ENCODE measurements at places on chromosomes 3 and 15.

GRCh38 chr15:99537344-99537743 is 28.4 kb upstream of the MEF2A start:
- DNase-seq, result no peak

DNA sequence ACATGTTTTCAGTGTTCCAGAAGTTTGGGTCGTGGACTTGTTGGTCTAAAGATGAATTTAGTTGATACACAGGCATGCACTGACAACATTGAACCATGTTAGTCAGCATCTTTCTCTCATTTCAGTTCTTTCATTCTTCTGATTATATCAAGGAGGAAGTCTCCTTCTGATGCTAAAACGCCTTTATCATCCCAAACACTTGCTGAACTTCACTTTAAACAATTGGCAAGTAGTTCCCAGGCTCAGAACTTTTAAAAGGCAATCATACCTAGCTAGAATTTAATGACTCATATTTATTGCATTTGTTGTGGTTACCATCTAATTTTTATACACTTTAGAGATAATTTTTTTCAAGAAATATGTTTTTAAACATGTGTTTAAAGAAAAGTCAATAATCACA is 15.9 kb downstream of the LMCD1 start:
- DNase-seq, result peak; percentile 39

GRCh38 chr3:126284258-126284904 is 72.8 kb downstream of the KLF15 start:
- DNase-seq, result no peak

DNA sequence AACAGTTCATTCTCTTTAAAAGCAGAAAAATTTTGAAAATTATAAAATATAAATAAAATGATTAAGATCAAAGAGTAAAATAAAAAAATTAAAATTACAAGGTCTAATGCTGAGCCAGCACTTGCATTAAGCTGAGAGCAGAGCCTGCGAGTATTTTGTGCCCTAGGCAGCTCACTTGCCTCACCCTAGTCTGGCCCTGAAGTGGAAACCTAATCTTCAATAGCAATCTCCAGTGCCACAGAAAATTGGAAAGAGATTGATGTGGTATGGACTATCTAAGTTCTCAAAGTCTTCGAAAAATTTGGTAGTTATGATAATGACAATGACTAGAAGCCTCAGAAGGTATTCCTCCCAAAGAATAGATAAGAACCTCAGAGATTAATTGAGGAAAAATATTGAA is 459.4 kb upstream of the CBLB start:
- no peak for DNase-seq

DNA sequence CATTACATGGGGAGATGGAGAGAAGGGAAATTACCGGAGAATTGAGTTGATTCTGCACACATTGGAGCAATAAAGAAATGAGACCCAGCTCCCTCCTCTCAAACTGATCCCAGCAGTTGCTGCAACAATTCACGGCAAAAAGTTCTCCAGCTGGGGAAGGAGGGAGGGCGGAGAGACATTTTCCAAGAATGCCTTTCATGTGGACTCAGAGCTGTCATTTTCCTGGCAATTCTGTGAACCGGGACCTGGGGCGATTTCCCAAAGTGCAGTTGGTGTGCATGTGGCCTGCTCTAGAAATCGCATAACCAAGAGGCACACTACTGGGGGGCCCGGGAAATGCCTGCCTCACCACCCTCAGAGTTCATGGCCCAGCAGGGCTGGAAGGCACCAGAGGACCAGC is 48.7 kb upstream of the IREB2 start:
- DNase-seq, result no peak

DNA sequence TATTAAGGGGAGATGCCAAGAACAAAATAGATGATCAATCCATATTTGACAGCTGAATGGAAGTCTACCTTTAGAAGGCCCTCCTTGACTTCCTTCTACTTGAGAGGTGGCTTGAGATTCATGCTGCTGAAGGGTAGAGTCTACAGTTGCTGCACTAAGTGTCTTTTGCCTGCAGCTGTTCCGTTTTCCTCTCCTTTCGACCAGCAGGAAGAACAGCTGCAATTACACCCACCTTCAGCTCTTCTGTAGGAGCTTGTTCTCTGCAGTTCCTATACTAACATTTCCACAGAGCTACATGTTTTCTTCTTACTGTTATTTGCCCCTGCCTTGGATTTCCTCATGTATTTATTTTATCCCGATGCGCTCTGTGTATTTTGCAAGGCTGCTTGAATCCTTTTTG is 79.1 kb downstream of the ARRDC4 start:
- DNase-seq, result no peak

GRCh38 chr3:138797508-138798038 is 37.2 kb downstream of the PIK3CB start:
- no peak for DNase-seq

- no peak for DNase-seq
Observed at GRCh38 chr3:109819734-109820133, 482.4 kb upstream of the DPPA4 start.

DNA sequence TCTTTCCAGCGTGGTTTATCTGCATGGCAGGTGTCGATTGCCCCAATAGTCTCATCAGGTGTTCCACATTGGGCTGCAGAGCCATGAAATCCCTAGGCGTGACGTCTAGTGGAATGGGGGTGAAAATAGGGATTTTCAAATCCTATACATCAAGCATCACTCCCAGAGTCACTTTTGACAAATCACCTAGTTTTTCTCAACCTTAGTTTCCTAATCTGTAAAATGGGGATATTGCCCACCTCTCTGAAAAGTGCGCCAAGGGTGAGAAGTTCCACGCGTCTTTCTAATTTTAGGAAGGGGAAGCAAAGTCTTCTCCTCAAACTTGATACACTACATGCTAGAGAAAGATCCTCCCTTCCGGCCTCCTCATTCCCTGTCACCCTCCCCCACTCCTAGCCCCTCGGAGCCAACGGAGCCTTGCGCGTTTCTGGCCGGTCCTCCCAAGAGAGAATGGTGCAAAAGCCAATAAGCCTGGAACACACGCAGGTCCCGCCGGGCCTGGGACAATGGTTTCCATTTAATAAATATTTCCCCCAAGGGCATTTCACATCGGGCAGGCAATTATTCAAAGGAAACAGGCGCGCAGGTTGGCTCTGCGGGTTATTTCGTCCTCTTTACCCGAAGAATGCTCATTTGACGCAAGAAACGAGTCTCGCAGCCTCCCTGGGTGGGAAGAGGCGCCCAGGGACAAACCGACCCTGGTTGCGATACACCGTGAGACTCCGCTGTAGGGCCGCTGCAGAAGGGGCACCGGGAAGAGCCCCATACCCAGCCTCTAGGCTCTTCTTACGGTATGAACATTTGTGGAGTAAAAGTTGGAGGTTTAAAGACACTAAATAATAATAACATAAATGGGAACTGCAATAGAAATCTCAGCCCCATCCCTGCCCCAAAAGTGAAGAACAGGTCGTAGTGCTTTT is 1.2 kb upstream of the SOX14 start:
- DNase-seq, result no peak

GRCh38 chr15:61759639-61760038 is 300.6 kb downstream of the VPS13C start:
- DNase-seq, result no peak

DNA sequence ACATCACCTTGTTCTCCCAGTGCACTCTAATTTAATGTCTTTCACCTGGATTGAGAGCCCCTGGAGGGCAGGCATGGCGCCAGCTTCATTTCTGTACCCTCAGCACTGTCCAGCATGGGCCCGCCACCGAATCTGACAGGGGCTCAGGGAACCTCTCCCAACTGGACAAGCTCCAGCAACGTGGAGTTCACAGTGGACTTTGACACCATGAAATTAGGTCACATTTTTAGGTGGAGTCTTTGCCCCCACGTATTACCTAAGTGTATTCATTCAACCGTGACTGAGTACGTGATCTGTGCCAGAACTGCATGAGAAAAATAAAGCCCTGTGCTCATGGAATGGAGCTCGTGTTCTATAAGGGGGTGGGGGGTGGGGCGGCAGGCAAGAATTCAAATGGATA is 94.1 kb upstream of the ATP2B2 start:
- no peak for DNase-seq

- DNase-seq, result no peak
Observed at GRCh38 chr3:140914384-140914945, 27.2 kb upstream of the SLC25A36 start.

DNA sequence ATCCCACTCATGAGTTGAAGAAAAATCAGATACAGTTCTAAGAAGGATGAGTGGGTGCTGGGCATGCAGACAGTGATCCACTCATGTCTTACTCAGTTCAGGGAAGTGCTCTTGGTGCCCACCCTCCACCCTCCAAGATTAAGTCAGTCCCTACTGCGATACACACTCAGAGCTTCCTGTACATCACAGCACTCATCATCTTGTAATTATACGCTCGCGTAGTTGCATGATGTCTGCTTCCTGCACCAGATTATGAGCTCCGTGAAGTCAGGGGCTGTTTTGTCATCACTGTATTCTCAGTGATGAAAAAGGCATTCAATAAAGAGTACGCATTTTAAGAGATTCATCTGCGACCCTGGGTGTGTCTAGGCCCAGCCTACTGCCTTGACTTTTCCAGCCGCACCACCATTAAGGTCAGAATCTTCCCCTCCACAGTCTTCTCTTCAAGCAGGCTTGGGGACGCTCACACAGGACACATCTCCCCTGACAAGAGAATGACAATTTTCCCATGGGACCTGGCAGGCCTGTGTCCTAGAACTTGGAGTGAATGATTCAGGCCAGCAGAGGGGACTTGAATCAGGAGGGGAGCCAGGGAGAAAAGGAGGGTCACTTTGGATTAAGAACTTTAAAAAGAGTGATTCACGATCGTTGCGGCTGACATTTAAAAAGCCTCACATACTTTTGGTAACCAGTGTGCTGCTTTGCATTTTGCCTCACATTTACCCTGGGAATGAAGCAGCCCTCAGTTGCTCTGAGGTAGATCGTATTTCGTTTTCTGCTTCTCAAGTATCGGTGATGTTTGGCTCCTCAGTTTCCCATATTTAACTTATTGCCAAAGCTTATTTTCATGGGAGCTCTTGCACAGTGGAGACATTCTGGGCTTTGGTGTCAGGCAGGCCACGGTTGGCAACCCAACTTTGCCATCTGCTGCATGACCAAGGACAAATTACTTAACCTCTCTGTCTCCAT is 7.9 kb upstream of the PDE8A start:
- no peak for DNase-seq

- DNase-seq, result no peak
Observed at GRCh38 chr3:116808725-116809124, 99.1 kb downstream of the TUSC7 start.

DNA sequence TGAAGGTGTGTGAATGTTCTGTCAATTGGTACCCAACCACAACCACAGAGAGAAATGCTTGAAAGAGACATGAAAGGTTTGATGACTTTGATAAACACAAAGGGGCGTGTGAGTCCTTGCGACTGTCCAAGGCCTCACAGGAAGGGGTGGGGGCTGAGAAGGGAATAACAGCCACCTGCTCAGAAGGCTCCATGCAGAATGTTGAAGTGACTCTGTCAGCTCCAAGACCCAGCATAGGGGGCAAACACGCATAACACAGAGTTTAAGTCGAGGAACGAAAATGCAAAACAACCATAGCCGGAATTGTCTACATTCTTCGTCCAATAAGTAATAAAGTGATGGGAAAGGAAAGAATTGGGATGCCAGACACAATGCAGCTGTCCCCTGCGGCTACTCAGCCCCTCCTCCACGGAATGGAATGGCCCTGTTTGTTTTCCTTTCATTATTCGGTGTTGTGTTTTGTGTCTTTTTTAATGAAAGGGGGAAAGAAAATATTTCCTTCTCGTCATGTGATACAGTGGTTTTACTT is 19.9 kb downstream of the TMEM212 start:
- no peak for DNase-seq

DNA sequence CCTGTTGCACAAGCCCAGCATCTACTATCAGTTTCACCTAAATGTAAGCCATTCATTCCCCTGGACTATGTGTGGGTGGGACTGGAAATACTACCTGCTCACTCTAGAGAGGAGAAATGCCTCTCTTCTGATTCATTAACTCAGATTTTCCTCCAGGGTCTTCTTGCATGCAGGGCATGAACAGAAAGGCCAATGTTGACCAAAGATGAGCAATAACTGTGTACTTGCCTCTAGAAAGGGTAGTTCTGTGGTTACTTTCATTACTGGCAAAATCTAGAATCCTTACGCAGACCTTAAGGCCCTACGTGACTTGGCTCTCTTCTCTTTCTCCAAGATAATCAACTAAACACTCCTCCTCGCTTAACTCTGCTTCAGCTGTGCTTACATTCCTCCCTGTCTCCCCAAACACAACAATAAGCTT is 81.4 kb upstream of the PSMD6 start:
- no peak for DNase-seq

- no peak for DNase-seq
Observed at GRCh38 chr3:167843886-167844285, 108.4 kb downstream of the SERPINI1 start.

- DNase-seq, result no peak
Observed at GRCh38 chr3:16908016-16908807, 23.5 kb downstream of the PLCL2 start.

- no peak for DNase-seq
Observed at GRCh38 chr15:52751522-52751921, 38.6 kb downstream of the ONECUT1 start.

DNA sequence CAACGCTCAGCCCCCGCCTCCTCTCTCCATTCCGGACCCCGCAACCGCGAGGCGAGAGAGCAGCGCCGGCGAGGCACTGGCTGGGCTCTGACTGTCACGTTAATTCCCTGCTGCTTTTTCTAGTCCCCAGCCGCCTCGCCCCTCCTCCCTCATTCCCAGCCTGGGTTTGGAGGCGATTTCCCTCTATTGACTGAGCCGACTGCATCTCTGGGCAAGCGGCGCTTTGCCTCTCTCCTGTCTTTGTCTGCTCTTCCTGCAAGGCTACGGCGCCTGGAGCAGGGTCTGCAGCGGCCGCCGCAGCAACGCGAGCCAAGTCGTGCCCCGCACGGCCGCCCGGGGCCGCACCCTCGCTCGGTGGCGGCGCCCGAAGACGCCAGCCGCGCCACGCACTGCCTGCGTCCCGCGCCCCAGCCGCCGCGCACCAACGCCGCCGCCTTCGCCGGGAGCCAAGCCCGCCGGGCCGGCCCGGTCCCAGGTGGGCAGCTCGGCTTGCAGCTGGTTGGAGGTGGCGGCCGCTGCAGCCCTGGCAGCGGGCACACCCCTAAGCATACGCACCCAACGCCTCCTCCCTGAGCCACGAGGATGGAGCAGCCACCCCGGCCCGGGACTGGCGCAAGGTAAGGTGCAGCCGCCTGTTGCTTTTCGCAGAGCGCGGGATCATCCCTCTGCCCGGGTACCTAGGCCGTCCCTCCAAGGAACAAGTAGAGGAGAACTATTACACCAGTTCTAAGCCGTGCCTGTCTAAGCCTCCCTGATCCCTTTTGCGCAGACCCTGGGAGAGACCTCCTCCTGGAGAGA is at the start of gene LRRC3B:
TSS of gene LRRC3B (plus strand) at position 152 of the 798 bp plus-strand sequence. CDS start 86,901 bp downstream, outside the sequence.
- DNase-seq, result peak; percentile 2

DNA sequence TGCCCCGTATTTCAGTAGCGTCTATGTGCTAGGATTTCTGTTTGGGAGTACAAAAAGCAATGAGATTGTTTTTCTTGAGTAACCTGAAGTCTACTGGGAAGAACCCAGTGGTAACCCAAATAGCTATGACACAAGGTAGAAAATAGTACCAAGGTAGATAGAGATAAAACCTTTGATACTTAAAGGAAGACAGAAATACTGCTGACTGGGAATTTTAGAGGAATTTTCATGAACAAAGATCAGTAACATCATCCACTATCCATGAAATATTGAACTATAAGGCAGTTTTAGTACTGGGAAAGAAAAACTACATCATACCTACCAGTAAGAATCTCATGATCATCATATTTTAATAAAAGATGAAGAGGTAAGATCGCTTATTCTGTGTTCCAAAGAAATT is 489.8 kb downstream of the LPP start:
- no peak for DNase-seq

Data from hematopoietic multipotent progenitor cell treated with erythropoietin and hydrocortisone succinate and interleukin-3 and kit ligand, for 4 days (in vitro differentiated cells).